GM12878 (cell line): ENCODE measurements at places on chromosomes 4 and X.

DNA sequence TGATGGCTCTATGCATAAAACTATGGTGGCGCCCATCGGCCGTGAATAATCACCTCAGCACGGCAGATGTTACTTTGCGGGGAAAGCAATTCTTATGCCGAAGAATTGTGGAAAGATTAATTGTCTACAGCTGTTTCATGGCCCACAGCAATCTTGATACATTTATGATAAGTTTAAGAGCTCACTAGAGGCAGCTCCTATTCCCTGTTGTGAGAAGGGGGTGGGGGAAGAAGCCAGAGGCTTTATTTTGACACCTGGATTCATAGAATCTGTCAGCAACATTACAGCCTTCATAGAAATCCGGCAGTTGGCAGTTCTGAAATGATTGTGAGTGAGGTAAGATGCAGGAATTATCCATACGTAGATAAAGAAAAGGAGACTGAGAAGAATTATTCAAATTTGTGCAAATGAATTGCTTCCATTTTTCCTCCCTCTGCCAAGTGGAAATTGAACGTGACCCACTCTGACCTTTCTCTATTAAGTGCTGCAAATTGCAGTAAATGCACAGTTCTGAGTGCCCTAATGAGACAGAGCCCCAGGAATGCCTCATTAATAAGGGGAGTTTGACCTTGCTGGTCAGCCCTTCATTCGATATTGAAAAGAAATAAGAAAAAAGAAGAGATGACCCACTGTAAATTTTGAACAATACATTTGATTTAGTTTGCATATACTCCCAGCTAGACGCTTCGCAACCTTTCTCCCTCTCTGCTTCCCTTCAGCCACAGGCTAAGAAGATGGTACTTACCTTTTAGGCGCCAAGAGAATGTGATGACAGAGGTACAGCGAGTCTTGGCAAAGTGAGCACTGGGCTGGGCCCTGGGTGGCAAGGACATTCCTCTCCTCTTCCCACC lies 188.8 kb downstream of the GPAT3 start:
- DNase-seq, result no peak

DNA sequence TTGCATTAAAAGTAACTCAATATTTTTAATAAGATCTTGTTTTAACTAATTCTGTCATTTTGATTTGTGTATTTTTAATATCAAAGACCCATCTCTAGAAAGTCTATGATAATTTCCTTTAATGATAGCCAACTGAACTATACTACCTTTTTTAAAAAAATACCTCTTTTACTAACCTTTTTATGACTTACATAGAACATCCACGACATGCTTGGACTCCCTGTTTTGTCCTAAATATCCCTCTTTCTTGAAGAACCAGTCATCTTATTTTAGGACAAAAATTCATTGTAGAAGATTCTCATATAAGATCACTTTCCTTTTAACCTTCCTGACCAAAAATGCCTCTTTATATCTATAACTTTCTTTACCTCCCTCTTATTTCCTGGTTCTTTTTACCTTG lies 76.8 kb upstream of the GC start:
- no peak for DNase-seq

DNA sequence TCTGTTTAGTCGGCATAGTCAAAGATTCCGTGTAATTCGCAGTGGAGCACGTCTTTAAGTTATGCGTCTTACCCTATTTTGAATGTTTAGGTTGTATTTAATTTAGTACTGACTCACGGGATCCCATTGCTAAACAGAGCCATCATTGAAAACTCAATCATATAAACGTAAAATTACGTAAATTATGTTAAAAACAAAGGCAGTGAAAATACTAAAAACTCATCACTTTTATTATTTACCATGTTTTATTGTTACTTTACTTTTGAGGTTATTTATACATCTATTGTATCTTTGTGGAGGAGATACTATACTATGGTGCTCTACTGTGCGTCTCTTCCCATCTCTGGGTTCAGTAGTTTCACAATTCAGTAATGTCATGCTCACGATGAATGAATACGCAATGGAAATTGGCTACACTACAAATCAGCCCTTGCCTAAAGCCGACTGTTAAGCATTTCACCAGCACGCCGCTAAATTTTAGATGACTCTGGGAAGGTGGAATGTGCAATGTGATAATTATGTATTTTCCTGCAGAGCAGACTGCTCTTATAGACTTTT lies 944 bp downstream of the FUNDC2 start:
- DNase-seq, result no peak

GRCh38 chrX:120559804-120560203 lies 958 bp downstream of the CUL4B start:
- no peak for DNase-seq

DNA sequence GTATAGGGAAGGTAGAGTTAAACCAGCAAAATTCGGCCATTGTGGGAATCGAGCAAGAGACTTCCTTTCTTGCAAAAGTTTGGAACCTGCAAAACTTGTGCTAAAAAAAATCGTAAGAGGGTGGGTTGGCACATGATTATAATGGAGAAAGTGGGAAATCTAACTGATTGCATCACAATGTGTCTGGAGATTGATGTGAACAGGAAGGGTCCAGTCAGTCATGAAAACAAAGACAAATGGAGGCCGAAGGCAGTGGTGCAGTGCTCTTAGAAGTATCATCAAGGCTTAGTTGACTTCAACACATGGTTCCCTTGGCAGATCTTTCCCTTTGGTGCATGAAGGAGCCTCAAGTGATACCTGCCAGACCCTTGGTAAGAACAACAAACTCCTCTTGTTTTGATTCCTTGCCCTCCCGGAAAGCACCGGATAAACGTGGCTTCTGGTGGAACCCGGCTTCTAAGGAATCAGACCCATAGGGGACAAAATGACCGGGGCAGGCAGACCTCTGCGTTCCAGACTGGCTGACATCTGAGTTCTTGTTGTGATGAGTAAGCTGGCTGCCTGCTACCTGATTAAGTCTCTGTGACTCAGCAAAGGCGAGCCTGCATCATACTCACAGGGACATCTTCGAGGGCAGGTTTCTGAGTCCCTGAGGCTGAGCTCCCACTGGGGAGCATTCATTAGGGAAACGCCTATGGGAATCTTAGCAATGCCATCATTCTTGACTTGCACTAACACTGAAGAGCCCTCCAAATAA lies 87.7 kb upstream of the MAP3K15 start:
- DNase-seq, result no peak

DNA sequence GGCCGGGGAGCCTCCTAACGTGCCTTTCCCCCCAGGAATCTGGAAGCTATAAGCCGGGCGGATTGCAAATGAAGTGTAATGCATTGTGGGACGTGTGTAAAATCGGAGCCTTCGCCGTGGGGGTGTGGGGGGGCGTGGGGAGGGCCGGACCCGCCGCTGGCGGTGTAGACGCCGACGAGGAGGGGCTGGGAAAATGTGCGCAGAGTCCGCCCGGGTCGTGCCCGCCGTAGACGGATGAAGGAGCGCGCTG lies 1.3 kb downstream of the STOX2 start:
- DNase-seq, result no peak

DNA sequence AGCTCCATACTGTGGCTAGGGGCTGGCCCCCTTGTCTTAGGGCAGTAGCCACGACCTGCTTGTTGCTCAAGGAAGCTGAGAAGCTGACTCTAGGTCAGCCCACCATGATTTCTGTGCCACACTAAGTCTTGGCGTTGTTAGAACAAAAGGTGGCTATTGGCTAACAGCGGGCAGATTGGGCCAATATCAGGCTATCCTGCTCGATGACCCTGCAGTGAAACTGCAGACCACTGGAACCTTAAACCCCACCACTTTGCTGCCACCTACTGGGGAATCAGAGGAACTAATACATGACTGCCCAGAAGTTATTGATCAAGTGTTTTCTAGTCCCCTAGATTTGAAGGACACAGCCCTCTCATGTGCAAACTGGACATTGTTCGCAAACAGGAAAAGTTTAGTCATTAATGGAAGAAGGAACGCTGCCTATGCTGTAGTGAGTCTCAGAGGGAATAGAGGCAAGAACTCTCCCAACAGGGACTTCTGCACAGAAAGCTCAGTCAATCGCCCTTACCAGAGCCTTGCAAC lies 17.0 kb upstream of the PAPSS1 start:
- DNase-seq, result no peak

DNA sequence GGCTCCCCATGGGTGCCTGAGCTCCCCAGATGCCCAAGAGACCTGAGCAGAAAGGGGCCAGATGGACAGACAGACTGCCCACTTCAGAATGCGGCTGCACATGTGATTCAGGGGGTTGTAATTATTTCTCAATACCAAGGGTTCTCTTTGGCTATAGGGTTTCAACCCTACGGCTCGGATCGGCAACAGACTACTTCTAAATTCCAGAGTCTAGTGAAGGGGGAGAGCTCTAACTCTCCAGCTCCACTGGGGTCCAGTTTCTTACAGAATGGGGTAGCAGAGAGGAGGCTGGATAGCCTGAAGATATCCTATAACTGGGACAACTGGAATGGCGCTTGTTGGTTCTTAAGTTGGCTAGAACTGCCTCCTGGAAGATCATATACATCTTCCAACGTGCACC lies 136.3 kb downstream of the MGST2 start:
- no peak for DNase-seq

DNA sequence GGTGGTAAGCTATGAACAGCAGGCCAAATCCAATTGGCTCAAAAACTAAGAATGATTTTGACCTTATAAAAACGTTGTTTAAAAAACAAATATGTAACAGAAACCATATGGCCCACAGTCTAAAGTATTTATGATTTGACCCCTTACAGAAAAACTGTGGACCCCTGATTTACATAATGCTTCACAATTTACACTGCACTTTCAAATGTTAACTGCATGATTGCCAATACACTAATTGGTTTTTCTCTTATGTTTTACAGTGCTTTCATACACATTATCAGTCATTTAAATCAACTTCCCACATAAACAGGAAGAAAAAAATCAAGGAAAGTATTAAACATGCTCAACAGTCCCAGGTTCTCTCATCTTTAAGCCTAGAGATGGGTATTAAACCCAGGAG lies 262.6 kb downstream of the CHIC1 start:
- DNase-seq, result no peak

DNA sequence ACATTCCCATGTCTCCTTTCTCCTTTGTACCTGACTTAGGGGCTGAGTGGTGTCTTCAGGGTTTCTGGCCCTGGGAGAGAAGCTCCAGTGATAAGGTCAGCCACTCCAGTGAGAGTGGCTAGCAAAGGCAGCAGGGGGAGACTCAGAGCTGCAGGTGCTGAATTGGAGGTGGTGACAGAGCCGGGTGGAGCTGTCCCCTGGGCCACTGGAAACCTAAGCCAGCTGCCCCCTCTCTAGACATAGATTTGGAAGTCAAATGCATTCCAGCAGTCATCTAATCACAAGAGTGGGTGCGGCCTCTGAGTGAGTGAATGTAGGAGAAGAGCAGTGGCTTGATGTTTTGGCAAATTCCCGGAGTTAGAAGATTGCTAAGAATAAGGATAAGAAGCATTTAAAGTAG lies 28.5 kb downstream of the TRIM2 start:
- DNase-seq, result no peak

- DNase-seq, result no peak
Measured at GRCh38 chr4:121696581-121697461, at the start of gene ANXA5. Gene ANXA5 (minus strand): TSS chr4:121696980. CDS start chr4:121696589, 391 bp downstream.

- no peak for DNase-seq
Measured at GRCh38 chr4:6912441-6912840, 2.8 kb downstream of the TBC1D14 start.

DNA sequence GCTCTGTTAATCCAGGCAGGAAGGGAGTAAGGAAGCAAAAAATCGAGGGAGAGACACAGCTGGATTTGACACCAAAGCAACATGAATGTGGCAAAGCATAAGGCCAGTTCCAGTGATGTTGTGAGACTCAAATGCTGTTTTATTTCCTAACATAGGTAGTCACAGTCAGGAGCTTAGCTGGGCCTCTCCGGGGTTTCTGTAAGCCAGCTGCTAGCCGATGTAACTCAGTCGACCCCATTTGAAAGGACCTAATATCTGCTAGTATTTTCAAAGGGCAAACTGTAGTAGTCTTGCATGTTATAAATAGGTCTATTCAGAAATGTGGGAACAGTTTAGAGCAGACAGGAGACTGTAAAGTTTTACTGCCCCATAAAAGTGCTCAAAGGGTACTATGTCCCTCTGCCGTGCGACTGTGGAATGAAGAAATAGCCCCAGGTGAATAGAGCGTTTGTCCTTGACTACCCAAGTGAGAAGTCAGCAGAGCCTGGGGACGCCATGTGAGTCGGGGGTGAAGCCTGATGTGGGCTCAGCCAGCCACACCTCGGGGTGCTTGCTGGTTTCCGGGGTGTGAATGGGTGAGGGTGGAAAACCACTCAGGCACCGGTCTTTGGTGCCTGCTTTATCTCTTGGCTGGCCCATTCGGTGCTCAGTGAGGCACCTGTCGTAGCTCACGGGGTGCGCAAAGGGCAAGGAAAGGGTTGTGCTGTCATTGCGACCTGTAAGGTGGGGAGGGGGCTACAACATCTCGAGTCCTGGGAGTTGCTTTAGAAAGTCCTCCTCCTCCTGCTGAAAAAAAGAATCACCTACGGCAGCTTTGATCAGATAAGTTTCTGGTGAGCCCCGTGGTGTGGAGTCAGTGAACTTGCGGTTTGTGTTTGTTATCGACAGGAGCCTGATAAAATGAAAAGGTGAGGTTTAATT lies 745 bp downstream of the TRIM2 start:
- peak; percentile 24 for DNase-seq

- DNase-seq, result no peak
Measured at GRCh38 chr4:84167564-84167963, 331.5 kb downstream of the NKX6-1 start.

DNA sequence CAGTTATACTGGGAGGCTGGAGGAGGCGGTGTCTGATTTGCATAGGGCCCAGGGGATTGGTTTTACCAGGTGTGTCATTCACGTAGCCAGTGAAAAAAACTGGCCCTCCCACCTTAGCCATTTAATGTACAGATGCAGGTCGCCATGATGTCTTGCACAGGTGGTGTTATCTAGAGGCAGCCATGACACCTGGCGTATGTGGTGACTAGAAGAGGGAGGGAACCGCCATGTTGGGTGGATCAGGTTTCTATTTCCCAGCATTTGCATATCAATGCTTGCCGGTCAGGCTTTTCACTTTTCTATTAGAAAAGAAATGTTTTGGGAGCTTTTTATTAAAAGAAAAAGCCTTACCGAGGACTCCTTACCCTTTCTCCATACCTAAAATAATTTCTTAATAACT lies 523.4 kb downstream of the ADGRL3 start:
- no peak for DNase-seq

GRCh38 chrX:39762266-39762841 lies 335.4 kb downstream of the BCOR start:
- DNase-seq, result no peak

- DNase-seq, result no peak
Measured at GRCh38 chr4:164109503-164109902, 615.0 kb downstream of the TMA16 start.

- no peak for DNase-seq
Measured at GRCh38 chrX:119194621-119195020, 41.5 kb upstream of the PGRMC1 start.

DNA sequence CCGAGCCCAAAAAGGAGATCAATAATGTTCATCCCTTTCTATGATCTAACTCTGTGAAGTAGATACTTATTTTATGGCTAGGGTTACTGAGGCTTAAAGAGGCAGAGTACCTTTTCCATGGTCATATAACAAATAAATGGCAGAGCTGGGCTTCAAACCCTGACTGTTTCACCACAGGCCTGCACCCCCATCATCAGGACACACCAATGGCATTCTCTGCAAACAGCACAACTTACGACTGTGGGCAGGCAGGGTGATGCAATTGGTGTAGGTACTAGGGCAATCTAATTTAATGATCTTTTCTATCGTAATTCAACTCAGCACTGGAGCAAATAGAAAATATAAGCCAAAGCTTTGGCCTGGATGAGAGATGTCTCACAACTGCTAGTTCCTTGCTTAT lies 118.8 kb upstream of the CBR4 start:
- no peak for DNase-seq

- DNase-seq, result no peak
Measured at GRCh38 chr4:15883610-15884243, 54.8 kb downstream of the FGFBP1 start.

GRCh38 chrX:139025816-139026215 lies 314.3 kb upstream of the FGF13 start:
- DNase-seq, result no peak
